ENCODE measurements at places on chromosomes 16 and 17. TPM values are rescaled to one million over a fixed set of nuclear protein-coding genes. Genes with fewer than 3 reads are reported as not detected.

CTRB2 gene
- not detected for total RNA-seq

TMIGD1 gene
- total RNA-seq, result not detected

NEUROD2 gene
- total RNA-seq, result not detected

PTX4 gene
- not detected for total RNA-seq

C16orf90 gene
- not detected for total RNA-seq

All from fibroblast of the aortic adventitia (primary cell).